Cerebellar nuclear complex (tissue), 1 donor: ENCODE measurements at places on chromosomes 13 and 19.

DNA sequence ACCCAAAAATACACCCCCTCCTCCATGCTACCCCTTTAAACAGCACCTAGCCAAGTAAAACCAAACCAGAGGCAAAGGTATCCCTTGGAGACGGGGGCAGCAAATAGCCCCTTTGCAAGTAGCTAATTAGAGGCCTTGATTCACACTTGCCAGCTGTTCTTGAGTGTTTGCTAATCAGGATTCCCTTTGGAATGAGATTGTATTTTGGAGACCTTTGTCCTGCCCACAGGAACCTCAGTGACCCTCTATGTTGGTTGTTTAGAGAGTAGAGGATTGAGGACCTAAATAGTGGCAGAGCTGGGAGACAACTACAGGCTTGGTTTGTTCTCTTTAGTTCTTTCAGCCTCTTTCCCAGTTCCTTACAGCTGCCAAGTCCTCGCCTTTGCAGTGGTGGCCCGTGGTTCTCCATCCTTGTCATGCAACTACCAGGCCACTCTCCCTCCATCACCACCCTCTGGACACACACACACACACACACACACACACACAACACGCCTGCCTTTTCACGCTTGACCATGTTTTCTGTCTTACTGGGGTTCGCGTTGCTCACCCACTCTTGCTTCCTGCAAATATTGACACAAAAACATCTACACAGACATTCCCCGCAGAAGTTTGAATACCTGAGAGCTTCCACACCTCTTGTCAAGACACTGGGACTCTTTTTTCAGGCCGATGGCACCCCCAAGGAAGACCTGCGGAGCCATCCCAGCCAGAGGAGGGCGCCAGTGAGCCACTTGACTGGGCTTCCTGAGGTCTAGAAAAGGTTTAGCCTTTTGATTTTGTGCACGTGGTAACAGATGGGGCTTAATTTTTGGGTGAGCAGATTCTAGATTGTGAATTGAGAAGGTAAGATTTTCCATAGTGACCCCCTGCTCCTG, 80.0 kb upstream of the GPR183 start:
- no peak for DNase-seq

DNA sequence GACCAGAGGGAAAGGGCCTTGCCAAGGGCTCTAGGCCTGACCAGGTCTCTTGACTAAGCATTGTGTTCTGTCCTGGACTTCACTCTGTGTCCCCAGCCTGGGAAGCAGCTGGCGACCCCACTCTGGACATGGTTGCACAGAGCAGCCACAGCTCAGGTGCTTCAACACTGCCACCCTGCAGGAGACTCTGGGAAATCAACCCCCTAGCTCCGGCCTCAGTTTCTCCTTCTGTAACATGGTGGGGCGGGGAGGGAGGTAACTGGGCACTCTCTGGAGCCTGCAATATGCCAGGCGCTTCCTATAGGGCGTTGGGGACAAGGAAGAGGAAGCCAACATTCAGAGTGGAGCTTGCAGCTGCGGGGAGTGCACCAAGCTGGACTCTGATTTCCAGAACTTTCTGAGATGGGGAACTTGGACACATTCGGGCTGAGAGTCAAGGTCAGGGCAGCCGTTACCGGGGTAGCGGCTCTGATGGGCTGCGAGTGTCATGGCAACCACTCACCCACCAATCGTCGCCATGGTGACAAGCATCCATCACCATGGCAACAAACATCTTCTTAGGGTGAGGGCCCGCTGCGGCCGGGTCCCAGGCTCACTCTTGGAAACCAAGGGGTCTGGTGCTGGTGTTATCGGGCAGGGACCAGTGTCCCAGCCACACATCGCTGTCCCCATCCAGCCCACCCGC, 12.8 kb downstream of the F2RL3 start:
- no peak for DNase-seq

GRCh38 chr13:29963089-29963488, 112.7 kb upstream of the UBL3 start:
- no peak for DNase-seq

DNA sequence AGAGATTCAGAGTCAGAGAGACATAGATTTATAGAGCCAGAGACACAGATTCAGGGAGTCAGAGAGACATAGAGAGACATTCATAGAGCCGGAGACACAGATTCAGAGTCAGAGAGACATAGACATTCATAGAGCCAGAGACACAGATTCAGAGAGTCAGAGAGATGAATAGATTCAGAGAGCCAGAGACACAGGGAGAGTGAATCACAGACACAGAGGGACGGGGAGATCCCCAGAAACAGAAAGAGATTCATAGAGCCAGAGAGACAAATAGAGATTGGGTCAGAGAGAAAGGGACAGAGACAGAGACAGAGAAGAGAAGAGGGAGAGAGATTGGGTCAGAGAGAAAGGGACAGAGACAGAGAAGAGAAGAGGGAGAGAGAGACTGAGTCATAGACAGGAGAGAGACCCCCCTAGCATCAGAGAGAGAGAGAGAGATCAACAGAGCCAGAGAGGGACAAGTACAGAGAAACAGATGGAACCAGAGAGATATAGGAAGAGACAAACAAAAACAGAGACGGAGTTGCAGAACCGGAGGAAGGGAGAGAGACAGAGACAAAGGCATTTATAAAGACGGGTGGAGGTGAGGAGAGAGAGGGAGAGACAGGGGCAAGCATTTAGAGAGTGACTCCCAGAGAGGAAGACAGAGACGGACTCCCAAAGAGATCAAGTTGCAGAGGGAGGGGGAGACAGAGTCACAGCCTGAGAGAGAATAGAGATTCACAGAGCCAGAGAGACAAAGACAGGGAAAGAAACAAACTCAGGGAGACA, 1.1 kb upstream of the PRKCG start:
- no peak for DNase-seq

DNA sequence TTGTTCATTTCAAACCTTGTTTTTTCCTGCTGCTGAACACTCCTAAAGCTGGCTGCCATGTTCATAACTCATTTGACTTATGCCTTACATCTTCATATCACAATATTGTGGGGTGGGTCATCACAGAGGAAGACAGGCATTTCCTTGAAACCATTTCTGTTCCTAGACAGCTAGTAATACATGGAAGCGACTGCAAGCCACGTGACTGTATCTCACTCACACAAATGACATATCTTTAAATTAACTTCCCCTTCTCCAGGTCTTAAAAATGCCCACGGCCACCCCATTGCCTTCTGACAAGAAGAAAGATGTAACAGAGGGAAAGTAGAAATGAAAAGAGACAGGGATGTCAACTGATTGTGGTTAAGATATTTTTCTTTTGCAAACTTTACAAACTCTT, 236.8 kb downstream of the LMO7 start:
- DNase-seq = no peak

- no peak for DNase-seq
Measured at GRCh38 chr13:49098771-49099512, 121.2 kb upstream of the MLNR start.

- DNase-seq = no peak
Measured at GRCh38 chr19:5541456-5541855, 26.3 kb downstream of the TINCR start.

- no peak for DNase-seq
Measured at GRCh38 chr19:48487948-48488347, 18.8 kb downstream of the CYTH2 start.

- no peak for DNase-seq
Measured at GRCh38 chr13:110499621-110500281, 61.8 kb downstream of the RAB20 start.

GRCh38 chr13:113806104-113806471, 47.1 kb downstream of the TMEM255B start:
- no peak for DNase-seq

- DNase-seq = no peak
Measured at GRCh38 chr19:5313307-5313706, 27.3 kb downstream of the PTPRS start.

GRCh38 chr13:50917572-50917971, 8.0 kb downstream of the RNASEH2B start:
- no peak for DNase-seq

DNA sequence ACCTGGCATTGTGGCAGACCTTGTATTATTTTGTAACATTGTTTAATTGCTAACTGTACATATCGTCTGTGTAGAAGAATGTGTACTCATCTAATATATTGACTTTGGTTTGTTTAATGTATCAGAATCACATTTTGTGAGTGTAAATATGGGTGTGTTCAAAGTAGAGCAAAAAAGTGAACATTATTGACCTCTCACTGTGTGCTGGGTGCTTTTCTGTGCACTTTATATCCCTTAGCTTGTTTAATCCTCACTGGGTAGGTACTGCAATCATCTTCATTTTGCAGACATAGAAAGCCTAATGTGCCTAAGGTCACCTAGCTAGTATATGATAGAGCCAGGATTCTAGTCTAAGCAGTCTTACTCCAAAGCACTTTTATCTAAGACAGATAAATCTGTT, 245.1 kb downstream of the MAB21L1 start:
- DNase-seq = no peak

DNA sequence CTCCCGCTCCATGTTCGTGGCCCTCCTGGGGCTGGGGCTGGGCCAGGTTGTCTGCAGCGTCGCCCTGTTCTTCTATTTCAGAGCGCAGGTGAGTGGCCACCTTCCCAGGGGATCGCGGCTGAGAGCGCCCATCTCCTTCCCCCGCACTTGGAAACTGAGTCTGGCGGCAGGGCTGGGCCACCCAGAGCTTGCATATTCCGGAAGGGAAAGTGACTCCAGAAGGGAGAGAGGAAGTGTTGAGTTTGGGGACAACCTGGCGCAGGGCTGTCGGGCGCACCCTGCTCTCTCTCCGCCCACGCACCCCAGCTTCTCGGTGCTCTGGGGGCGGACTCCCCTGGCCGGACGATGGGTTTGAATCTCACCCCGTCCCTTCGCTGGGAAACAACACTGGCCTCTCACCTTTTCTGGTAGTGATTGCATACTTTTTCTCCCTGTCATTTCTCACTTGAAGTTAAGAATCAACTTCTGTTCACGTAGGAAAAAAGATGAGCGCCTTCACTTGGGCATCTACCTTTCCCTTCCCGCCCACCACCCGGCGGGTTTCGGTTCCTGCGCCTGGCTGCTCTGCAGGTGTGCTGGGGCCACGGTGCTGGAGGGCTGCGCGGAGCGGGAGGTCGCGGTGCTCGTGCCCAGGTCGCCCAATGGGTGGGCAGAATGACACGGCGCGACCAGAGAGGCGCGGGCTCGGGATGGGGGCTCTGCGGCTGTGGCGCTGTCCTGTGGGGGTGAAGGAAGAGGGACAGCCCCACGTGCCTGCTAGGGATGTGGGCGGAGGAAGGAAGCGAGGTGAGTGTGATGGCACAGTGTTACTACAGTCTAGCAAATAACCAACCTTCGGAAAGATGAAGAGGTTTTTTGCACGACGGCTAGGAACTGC, 721 bp downstream of the TNFSF11 start:
- no peak for DNase-seq

GRCh38 chr19:2574478-2574931, 98.6 kb downstream of the GADD45B start:
- no peak for DNase-seq

DNA sequence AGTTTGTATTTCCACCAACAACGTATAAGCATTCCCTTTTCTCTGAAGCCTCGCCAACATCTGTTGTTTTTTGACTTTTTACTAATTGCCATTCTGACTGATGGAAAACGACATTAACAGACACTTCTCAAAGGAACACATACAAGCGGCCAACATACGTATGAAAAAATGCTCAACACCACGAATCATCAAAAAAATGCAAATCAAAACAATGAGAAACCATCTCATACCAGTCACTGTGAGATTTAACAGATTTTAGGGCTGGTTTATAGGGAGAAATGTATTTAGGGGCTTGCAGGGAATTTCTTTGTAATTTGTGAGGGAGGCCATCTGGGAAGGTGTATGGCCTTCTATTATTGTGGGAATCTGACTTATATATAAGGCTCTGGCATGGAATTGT, 2.8 kb upstream of the DZIP1 start:
- DNase-seq = no peak

GRCh38 chr19:33240181-33240771, 14.6 kb upstream of the SLC7A10 start:
- no peak for DNase-seq

GRCh38 chr19:46411088-46411924, 2.1 kb downstream of the CCDC8 start:
- DNase-seq = no peak
